Thoracic aorta endothelial cell (primary cell): ENCODE measurements at places on chromosomes 12 and 14. TPM values are rescaled to one million over a fixed set of nuclear protein-coding genes. Genes with fewer than 3 reads are reported as not detected.

Gene EIF2B1
- 44.9 and 55.7 TPM in 2 replicates for total RNA-seq

Gene RD3L
- total RNA-seq, result not detected in 2 replicates

Gene FGF6
- total RNA-seq, result not detected in 2 replicates

Gene AICDA
- not detected in 2 replicates for total RNA-seq

Gene MYO1H
- total RNA-seq, result not detected in 2 replicates

Gene CKB
- 1.6 and 1.9 TPM in 2 replicates for total RNA-seq

Gene LAG3
- 0.13 and 0.14 TPM in 2 replicates for total RNA-seq

Gene SVOP
- not detected in 2 replicates for total RNA-seq
